Daoy (cell line): ENCODE measurements at places on chromosomes 6 and 20. TPM values are rescaled to one million over a fixed set of nuclear protein-coding genes. Genes with fewer than 3 reads are reported as not detected.
A peak's percentile ranks its signal among the peaks of the same experiment; 100 is the strongest.

DNA sequence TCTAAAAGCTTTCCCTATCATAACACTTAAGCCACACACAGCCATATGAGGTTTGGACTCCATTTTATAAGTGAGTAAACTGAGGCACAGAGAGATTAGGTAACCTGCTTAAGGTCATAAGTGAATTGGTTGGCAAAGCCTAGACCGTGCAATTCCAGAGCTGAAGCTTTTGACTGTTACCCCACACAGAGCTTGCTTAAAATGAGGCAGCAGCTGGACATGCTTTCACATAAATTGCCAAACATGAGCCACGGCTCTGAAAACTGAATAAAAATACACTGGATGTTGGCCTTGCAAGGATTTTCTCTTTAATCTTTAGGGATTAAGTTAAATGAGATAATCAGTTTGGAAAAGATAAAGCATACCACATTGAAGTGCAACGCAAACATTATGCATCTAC, 2.5 kb downstream of the RIPOR2 start:
- no peak for DNase-seq

MMP24 gene
- total RNA-seq = 0.54 and 0.86 TPM in 2 replicates

DNA sequence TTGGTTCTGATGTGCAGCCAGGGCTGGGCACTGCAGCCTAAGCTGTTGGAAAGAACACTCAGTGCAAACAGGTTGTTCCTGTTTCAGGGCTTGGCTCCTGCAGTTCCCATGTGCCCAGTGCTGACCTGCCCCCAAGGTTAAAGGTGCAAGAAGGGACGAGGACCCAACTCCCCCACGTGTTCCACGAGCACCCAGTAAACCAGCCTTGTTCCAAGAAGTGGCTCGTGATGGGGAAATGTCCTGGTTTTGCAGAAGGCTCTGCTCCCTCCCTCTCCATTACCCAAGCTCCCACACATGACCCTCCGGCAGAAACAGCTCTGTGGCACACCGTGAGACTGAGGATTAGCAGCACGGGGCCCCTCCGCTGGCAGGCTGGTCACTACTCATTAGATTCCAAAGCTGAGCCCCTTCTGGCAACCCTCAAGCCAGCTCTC, 9.4 kb downstream of the ACSS1 start:
- DNase-seq = no peak

GRCh38 chr20:17810062-17810631, 110.4 kb downstream of the BANF2 start:
- DNase-seq = no peak

TNFRSF6B gene
- total RNA-seq = 12.6 and 14.7 TPM in 2 replicates

- DNase-seq = no peak
Measured at GRCh38 chr20:43748274-43748673, 21.5 kb upstream of the GTSF1L start.

ENPP5 gene
- 1.3 and 2.5 TPM in 2 replicates for total RNA-seq

DNA sequence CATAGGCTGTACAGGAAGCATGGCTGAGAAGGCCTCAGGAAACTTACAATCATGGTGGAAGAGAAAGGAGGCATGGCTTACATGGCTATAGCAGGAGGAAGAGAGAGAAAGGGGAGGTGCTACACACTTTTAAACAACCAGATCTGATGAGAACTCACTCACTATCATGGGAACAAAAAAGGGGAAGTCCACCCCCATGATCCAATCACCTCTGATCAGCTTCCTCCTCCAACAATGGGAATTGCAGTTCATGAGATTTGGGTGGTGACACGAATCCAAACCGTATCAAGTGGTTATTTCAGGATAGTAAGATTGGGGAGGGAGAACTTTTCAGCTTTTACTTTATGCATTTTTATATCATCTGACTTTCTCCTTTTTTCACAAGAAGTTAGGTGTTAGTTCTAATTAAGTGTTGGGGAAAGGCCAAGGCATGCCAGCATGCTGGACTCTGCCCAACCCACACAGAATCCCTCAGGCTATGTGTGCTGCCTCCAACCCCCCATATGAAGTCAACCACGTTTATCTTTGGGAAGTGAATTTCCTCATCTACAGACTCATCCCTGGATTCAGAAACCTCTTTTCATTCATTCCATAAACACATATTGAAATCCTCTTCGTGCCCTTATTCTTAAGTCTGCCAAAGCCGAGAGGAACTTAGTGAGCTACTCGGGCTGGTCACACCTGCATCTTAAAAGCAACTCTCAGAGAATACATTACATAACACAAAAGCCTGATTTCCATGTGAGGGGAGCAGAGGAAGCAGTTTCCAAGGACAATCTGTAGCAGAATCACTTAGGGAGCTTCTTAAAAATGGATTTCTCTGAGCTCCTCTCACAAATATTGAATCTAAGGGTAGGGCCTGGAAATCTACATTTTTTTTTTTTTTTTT, 16.7 kb upstream of the CLIC5 start:
- no peak for DNase-seq

CD93 gene
- under 0.01 TPM in 1 of 2 replicates, not detected in the other for total RNA-seq

- peak; percentile 47 for DNase-seq
Measured at GRCh38 chr6:83514866-83515466, 2.6 kb downstream of the PRSS35 start.

RAB44 gene
- total RNA-seq = under 0.01 and 0.65 TPM in 2 replicates

- no peak for DNase-seq
Measured at GRCh38 chr6:169395080-169395805, 141.6 kb upstream of the THBS2 start.

TFAP2A gene
- 4.5 and 5.6 TPM in 2 replicates for total RNA-seq
